ENCODE measurements at places on chromosomes 2 and 18.

- no peak for DNase-seq
Observed at GRCh38 chr18:13318731-13319501, 100.4 kb downstream of the LDLRAD4 start.

DNA sequence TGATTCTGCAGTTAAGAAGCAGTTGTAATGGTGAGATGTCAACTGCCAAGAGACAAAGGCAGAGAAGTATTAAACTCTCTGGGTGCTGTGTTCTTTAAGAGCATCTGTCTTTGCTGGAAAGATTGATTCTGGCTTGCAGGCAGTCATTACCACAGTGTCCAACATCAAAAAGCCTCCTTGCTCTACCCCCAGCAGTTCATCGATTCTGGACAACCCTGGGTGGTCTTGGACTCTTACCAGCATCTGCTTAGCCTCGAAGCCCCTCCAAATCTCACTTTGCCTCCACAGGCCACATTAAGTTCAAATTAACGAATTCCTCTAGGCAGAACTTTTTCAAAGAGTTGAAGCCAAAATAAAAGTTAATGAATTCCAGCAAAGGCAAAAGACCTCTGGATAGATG lies 1061.4 kb downstream of the TSN start:
- no peak for DNase-seq

DNA sequence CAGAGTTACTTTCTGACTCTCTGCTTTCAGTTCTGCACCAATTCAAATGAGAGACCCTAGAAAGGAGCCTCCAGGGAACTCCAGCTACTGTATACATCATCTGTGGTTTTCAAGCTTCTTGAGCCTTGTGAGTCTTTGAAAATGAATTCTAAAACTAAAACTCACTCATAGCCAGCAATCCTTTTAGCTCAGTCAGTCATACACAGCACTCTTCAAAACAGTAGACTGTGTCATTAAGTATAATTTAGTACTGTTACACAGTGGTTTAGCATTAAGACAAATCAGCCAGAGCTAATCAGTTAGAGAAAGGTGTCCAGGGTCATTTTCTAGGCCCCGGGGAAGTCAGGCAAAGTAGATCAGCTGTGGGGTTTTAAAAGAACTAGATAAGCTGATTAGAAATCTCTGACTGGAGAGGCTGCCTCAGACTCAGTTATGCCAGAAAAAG lies 322.1 kb upstream of the THUMPD2 start:
- no peak for DNase-seq

DNA sequence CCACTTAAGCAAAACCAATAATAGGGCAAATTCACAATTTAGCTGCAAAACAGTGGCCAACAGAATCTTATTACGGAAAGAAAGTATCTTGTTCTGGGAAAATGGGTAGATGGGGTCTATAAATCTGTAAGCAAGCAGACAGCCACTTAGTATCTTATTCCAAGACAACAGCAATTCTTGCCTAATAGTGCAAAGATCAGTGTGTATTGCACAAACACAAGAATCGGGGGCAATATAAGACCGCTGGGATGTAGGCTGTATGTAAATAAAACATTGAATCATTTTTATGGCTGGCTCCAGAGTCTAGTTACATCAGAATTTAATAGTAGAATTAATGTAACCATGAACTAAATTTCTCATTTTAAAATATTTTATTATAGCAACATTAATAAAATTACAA lies 85.6 kb downstream of the FBXO15 start:
- DNase-seq = no peak

DNA sequence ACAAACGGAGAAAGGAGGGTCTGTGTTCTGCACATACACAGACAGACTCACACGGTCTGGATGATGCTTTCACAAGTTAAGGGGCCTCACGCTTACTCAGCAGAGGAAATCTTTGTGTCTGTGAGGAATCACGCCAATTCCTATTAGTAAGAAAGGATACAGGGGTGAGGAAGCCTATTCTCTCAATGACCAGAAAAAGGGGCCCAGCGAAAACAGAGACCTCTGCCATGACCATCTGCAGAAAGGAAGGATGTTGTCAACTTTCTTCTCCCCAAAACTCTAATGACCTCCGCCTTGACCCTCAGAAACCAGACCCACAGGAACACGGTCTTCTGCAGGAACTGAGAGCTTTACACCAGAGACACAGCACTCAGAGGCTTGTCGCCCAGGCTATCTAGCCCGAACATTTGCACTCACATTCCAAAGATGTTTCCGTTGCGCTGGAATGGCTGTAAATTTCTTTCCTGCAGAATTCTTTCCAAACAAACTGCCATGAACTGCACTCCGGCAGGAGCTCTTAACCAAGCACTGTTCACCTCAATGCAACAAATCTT lies 186.3 kb downstream of the TCF4 start:
- DNase-seq = no peak

DNA sequence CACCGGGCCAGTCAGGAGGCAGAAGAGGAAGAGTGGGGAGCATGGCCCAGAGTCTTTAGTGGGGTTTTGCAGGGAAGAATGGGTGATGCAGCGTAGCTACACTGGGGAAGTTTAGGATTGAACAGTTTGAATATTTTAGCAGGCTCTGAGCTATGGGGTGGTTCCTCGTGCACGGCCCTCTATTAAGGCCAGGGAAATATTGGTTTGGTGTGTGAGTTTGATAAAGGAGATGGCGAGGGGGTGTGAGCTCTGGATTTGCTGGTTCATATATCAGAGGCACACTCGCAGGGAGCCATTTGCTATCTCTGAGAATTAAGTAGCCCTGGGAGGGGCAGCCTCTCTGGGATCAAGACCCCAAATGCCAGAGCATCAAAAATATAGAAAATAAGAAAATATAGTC lies 50.1 kb downstream of the BOLA3 start:
- DNase-seq = no peak

- DNase-seq = no peak
Observed at GRCh38 chr2:151237422-151238025, 24.1 kb downstream of the RBM43 start.

- no peak for DNase-seq
Observed at GRCh38 chr2:44572196-44572900, 210.6 kb downstream of the CAMKMT start.

DNA sequence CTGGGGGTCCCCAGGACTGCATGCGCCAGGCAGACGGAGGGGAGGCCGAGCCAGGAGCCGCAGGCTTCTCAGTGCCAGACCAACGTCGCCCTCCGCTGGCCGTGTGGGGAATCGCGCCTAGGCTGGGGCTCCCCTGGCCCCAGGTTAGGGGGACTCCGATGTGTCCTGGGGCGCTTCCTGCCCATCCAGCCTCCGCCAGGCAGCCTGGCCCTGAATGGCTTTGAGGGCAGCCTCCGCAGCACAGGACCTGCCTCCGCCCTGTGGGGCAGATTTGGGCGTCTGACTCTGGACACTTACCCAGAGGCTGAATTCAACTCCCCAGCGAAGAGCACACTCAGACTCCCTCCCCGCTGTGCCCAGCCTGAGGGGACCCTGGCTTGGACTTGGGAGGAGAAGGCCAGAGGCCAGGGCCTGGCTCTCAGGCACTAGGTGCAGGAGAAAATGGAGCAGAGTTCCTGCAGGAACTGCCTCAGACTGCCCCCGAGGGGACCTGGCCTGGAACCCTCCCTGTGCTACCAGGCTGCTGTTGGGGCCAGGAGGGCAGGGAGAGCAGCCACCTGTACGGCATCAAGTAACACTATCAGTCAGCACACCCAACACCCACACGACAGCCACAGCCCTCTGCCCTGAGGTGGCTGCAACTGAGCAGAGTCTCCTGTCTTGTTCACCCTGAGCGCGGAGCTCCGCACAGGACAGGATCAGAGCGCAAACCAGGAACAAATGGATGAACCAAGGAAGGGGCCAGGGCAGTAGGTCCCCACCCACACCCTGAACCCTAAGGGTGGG lies 597 bp upstream of the TEKT4 start:
- no peak for DNase-seq

DNA sequence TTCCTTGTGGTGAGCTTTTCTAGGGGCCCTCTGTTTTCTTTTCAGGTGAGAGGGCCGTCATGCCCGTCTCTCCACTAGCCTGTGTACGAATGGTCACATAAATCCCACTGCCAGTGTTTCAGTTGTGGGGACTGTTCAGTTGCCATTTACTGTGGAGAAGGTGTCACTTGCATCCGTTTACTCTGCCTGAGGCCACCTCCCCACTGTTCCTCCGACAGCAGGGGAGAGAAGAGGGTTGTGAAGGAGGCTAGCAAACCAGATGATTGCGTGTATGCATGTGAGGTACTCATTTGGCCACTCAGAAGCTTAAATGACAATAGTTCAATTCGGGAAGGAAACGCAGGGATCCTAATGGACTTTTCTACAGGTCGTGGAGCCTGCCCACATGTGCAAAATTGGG lies 3.3 kb downstream of the MTCL1 start:
- DNase-seq = no peak

- no peak for DNase-seq
Observed at GRCh38 chr2:110788976-110789375, 56.6 kb downstream of the ACOXL start.

GRCh38 chr2:9057939-9058761 lies 54.7 kb upstream of the MBOAT2 start:
- DNase-seq = no peak

DNA sequence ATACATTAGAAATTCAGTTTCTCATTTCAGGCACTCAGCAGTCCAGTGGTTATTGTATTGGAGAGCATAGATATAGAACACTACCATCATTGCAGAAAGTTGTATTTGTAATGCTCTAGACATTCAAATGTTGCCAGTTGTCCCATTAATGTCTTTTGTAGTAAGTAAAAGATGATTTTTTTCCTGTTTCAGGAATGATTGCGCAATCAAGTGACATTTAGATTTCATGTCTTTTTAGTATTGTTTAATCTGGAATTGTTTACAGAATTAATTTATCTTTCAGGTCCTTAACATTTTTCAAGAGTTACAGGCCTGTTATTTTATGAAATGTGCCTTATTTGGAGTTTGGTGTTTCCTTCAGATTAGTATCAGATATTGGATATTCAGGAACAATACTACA lies 134.7 kb downstream of the MSTN start:
- no peak for DNase-seq

DNA sequence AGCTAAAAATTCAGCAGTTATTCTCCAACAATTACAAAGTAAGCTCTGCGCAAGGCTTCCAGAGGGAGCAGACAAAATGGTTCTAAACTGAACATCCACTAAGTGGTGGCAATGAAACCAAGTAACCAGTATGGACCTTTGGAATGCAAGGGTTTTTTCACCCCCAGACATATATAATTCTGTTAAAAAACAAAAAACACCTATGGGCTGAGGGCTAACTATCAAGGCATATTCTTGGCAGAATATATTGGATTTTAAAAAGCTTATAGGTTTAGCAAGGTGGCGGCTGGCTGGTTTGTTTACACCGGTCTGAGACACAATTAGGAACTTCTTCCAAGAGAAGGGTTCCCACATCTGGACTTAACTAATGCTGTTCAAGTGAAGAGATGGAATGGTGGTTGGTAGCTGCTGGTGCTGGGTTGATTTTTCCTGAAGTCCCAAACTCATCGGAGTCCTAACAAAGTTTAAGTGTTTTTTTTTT lies 2.8 kb downstream of the ZFP36L2 start:
- no peak for DNase-seq

- no peak for DNase-seq
Observed at GRCh38 chr18:31683968-31684278, 458 bp downstream of the B4GALT6 start.

- DNase-seq = no peak
Observed at GRCh38 chr2:100407563-100407962, 9.9 kb downstream of the CHST10 start.

DNA sequence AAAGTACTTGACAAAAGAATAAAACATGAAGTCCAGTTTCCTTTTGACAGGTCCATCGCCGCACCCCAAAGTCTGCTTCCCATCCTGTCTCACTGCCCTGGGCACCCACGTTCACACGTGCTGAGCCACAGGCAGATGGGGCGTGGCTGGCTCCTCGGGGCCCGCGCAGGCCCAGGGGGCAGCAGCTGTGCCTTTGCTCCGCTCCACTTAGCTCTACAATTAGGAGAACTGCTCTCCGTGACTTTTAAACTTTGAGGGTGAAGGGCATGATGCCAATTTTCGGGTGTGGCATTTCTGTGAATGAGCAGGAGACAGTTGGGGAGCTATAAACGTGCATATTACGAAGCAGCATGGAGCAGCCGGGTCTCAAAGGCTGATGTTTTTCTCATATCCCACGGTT lies 152.4 kb downstream of the TDRD15 start:
- no peak for DNase-seq

GRCh38 chr18:12264864-12265263 lies 10.7 kb downstream of the CIDEA start:
- no peak for DNase-seq

GRCh38 chr18:26421503-26421902 lies 126.8 kb downstream of the KCTD1 start:
- no peak for DNase-seq

DNA sequence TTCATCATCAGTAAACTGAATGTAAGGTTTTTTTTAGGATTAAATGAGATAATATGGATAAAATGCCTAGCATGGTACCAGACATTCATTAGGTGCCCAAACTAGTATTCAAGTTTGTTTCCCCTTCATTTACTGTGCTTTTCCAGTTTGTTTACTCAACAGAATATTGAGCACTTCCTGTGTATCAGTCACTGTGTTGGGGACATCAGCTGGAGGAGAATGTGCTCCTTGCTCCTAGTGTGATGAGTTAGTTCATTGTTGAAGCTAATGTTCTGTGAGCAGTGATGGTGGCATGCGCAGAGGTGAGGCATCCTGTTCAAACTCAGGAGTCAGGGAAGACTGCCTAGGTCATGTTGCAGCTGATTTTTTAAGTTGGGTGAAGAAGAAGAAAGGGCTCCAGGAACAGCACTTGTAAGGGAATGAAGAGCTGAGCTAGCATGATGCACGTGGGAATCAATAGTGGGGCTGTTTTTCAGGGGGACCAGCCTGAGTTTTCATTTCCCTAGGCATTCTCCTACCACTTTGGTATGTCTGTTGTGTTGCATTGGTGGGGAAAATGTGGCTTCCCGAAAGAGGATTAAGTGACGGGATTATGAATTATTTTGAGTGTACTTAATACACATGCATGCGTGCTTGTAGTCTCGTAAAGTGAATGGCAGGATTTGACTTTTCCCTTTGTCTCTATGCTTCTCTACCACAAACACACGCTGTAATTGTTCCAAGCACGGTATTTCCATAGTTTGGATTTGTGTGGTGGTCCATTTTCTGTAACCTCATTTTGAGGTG lies 23.7 kb downstream of the TTLL4 start:
- DNase-seq = no peak

GRCh38 chr2:164913640-164914350 lies 41.5 kb downstream of the SLC38A11 start:
- no peak for DNase-seq

Data from caudate nucleus (tissue), 63 donors.